Stimulated activated CD4-positive, alpha-beta T cell treated with anti-CD3 and anti-CD28 coated beads, Interleukin-15, amount 100 ng/mL, for 48 hours (primary cell): ENCODE measurements at places on chromosomes 4 and X.

GRCh38 chrX:48802089-48802904 lies 430 bp downstream of the HDAC6 start:
- DNase-seq = peak; percentile 60

GRCh38 chr4:147578051-147578476 lies 39.1 kb upstream of the TMEM184C start:
- DNase-seq = no peak

- DNase-seq = no peak
Observed at GRCh38 chr4:26088433-26088928, 174.5 kb downstream of the SMIM20 start.

- DNase-seq = no peak
Observed at GRCh38 chrX:39759526-39760224, 338.1 kb downstream of the BCOR start.

- no peak for DNase-seq
Observed at GRCh38 chrX:39418254-39418704, 617.0 kb downstream of the MID1IP1 start.

GRCh38 chr4:166386491-166387360 lies 513.7 kb downstream of the TLL1 start:
- DNase-seq = no peak

- no peak for DNase-seq
Observed at GRCh38 chr4:38078590-38079421, 118.6 kb downstream of the PTTG2 start.

GRCh38 chr4:43341741-43342140 lies 449.2 kb downstream of the GRXCR1 start:
- no peak for DNase-seq

GRCh38 chr4:62531731-62532130 lies 1331.6 kb downstream of the ADGRL3 start:
- DNase-seq = no peak

DNA sequence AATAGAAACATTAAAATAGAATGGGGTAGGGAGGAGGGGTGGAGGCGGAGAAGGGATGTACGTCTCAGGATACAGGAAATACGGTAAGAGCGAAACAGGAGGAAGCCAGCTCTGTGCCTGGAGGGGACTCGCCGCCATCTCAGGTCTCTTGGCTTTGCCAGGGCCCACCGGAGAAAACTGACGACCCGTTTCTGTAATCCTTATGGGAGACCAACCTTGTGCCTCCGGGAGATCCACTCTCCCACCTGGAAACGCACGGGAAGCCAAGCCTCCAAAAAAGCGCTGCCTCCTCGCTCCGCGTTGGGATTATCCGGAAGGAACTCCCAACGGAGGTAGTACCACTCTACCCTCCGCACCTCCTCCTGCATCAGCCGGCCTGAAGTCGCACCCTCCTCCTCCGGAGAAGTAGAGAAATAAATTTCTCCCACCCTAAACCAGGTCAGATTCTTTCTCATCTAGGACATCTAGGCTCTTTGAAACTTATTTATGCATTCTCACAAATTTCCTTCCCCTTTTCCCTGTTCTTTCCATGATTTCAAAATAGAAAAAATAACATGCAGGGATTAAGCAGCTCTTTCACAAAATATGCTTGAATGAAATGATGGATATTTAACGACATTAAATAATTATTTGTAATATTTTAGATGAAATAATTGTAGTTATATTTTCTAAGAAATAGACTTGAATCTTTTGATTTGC lies at the start of gene NBDY:
NBDY (plus strand) TSS at position 92 of the 699 bp plus-strand sequence; CDS start at position 203, 111 bp downstream.
- DNase-seq = peak; percentile 13

- DNase-seq = no peak
Observed at GRCh38 chrX:7330971-7331746, 183.2 kb upstream of the PUDP start.

- DNase-seq = no peak
Observed at GRCh38 chrX:67574696-67575095, 30.9 kb downstream of the AR start.

DNA sequence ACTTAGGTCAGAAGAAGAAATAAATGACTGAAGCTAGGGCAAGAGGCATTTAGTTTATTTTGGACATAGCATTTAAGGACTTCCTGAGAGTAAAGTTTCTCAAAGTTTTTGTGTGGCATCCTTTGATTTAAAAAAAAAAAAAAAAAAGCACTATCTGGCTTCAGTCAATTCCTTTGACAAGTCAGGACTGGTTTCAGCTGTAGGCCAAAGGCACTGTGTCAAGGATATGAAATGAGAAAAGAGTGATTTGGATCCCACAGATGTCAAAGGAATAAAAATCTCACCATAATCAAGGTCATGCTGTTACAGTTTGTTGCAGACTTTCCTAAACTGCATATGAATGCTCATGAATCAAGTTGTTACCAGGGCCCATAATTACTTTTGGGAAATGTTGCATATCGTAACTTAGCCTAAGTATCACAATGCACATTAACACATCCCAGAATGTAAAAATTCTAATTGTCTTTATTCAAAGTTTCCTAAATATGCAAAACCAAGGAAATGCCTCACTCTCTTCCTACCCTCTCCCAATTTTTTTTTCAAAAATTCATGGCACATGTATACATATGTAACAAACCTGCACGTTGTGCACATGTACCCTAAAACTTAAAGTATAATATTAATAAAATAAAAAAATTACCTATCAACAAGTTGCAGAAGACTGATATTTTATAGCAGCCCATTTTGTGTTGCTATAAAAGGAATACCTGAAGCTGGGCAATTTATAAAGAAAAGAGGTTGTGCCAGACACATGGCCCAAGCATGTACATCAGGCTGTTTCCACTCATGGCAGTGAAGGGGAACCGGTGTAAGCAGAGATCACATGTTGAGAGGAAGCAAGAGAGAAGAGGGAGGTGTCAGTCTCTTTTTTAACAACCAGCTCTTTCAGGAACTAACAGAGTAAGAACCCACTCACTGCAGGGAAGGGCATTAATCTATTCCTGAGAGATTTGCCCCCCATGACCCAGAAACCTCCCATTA lies 33.7 kb upstream of the ADAMTS3 start:
- no peak for DNase-seq

GRCh38 chr4:144209491-144209890 lies 69.0 kb upstream of the GYPA start:
- DNase-seq = no peak

DNA sequence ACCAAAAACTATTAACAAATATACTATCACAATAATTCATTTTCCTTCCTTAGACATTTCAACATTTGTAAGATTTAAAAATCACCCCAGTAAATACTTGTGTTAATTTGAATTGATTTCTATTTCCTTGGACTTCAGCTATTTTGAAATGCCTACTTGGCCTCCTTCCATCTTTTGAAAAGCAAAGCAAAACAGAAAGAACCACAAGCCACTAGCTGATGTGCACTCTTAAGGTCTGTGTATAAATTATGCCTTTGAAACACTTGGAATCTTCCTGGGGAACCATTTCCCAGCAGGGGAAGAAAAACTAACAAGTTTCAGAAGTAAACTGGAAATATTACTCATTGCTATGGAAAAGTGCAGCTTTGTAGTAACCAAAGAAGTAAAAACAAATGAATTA lies 139.8 kb downstream of the CLCN4 start:
- no peak for DNase-seq
